NCI-H2029 (cell line): ENCODE measurements at places on chromosomes 4 and X.
A peak's percentile ranks its signal among the peaks of the same experiment; 100 is the strongest.

- DNase-seq: no peak
Observed at GRCh38 chr4:5718411-5718810, 7.4 kb downstream of the EVC start.

DNA sequence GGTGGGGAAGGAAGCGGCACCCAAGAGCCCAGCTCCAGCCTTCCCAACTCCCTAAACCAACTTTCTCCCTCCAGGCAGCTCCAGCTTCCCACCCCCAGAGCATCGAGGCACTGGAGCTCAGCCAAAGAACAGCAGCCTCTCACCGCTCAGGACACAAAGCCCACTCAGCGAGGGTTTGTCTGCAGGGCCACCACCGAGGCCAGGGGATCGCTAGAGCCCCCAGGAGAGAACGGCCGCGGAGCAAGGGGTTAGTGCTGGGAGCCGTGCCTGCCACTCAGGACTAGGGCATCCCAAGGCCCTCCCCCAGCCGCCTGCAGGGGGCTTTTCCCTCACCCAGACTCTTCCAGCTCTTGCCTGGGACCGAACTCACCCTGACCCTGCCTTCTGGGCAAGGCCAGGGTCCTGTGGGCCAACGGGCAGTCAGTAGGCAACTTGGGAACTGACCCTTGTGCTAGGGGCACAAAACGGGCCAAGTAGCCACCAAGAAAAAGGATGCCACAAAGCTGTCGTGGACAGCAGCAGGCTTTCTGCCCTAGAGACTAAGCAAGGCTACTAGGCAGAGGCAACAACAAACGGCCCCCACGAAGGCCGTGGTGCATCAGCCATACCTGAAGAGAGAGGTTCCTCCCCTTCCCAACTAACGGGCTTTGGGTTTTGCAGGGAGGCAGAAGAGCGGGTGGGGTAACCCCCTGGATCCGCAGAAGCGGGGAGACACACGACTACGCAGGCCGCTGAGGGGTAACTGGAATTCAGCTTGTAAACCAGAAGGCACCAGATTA is 2.3 kb downstream of the HCFC1 start:
- no peak for DNase-seq

GRCh38 chrX:107599450-107599861 is 28.9 kb upstream of the PRPS1 start:
- DNase-seq: no peak

GRCh38 chrX:15853586-15854079 is 980 bp downstream of the AP1S2 start:
- DNase-seq: no peak

DNA sequence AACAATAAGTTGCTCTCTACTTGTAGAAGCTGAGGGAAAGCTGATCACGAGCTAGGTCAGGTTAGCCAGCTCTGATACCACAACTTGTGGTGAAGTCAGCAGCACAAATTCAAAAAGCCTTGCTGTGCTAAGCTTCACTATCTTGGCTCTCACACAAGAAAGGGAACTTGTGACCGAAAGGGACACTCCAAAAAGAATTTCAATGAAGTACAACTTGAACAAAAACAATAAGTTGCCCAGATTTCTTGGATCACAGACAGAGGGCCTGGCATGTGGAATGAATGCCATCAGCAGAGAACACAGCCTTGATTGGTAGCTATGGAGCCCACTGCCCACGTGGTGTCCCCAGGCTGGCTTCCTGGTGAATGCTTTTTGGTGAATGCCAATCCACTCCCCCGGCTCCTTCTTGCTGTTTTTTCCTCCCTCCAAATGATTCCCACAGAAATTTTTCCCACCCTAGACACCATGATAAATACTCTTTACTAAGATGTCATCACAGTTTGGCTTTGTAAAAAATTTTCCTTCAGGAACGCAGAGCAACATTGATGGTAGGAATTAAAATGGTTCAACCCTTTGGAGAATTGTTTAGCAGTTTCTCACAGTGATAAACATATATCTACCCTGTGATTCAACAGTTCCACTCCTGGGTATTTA is 82.6 kb downstream of the ANXA3 start:
- DNase-seq: no peak

DNA sequence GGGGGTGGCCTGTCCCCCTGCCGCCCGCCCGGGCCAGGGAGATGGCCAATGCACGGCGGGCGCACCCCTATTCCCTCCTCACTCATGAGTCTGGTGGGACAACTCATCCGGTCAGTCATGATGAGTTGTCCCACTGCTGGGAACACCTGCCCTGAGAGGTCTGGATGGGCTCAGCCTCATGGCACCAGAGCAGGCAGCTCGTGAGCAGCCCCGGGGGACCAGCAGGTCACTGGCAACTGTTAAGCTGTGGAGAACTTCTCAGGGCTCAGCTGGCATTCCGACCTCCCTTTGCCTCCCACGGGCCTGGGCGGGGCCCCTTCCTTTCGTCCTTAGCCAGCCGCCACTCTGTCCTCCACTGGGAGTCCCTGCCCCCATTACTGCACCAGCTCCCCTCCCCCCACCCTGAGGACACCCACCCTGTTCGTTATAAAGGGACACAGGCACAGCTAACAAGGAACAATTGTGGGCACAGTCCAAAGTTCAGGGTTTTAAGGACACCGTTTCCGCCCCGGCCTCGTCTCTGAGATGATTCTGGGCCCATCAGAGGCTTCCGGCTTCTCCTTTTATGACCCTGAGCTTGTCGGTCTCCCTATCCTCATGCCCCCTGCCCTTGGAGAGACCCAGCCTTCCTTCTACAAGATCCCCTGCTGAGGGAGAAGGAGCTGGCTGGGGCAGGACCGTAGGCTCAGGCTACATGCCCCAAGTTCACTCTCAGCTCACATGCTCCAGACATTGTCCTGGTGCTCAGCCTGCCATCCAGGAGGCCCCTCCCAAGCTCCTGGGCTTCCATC is 14.6 kb upstream of the KIAA0232 start:
- no peak for DNase-seq

DNA sequence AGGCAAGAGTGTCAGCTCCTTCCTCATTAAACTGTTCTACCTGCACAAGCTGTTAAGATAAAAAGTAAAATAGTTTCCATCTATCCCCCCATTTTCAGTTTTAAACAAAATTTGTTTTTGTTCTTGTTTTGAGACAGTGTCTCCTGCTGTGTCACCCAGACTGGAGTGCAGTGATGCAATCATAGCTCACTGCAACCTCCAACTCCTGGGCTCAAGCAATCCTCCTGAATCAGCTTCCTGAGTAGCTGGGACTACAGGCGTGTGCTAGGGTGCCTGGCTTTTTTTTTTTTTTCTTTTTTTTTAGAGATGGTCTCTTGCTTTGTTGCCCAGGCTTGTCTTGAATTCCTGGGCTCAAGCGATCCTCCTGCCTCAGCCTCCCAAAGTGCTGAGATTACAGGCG is 105.4 kb downstream of the HS6ST2 start:
- DNase-seq: no peak

- no peak for DNase-seq
Observed at GRCh38 chrX:2185341-2186082, 315.3 kb downstream of the DHRSX start.

DNA sequence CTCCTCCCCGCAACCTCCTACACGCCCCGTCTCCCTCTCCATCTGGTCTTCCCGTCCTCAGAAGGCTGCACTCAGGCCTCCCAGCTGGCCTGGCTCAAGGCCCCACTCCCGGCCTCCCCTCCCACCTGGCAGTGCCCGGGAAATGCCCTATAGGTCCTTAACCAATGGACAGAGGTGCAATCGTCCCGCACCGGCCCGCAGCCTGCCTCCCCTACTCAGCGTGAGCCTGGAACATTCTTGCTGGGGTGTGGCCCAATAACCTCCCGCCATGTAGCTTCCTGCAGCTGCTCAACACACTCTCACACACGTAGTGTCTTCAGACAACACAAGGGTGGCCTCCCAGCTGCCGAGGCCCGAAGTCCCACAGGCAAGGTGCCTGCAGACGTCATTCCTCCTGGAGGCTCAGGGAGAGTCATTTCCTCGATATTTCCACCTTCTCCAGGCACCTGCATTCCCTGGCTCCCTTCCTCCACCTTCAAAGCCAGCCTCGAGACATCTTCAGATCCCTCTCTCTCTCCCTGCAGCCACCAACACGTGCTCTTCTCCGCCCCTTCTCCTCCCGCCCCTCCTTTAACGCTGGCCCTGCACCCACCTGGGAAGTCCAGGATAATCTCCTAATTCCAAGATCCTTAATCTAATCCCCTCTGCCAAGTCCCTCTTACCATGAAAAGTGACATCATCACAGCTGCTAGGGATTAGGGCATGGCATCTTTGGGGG is 56.2 kb downstream of the ADRA2C start:
- no peak for DNase-seq

DNA sequence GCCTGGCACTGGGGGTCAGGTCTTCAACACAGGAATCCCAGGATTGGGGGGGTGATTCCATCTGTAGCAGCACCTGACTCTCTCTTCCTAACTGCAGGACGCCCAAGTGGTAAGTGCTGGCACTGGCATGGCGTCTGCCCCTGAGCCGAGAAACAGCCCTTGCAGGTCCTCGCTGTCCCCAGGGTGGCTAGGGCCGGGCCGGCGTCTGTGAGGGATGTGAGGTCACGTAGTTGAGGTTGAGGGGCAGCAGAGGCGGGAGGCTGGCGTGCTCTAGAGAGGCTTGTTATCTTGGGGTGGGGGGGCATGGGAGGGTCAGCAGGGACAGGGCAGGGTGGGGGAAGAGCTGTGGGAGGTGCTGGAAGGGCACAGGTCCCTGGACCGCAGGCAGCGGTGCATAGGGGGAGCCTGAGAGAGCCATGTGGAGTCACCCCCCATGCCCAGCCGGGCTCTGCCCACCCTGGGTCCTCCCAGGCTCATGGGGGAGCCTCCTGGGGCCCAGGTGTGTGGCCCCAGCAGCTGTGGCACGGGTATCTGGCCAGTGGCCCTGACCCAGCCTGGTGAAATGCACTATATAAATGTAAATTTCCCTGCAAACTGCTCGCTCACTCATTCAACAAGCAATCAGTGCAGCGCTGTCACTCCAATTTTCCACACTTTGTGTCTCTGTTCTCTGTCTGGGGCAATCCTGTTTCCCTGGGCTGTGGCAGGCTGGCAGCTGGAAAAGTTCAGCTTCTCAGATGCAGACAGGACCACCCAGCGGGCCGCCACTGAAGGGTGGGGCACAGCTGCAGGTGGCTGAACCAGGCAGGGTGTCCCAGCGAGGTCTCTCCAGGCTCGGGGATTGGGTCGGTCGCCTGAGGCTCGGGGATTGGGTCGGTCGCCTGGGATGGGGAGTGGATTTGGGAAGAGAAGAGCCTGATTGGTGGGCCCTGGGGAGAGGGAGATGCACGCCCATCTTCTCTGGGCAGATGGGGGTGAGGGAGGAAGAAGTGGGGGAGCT is 102.2 kb upstream of the NKX1-1 start:
- DNase-seq: no peak

DNA sequence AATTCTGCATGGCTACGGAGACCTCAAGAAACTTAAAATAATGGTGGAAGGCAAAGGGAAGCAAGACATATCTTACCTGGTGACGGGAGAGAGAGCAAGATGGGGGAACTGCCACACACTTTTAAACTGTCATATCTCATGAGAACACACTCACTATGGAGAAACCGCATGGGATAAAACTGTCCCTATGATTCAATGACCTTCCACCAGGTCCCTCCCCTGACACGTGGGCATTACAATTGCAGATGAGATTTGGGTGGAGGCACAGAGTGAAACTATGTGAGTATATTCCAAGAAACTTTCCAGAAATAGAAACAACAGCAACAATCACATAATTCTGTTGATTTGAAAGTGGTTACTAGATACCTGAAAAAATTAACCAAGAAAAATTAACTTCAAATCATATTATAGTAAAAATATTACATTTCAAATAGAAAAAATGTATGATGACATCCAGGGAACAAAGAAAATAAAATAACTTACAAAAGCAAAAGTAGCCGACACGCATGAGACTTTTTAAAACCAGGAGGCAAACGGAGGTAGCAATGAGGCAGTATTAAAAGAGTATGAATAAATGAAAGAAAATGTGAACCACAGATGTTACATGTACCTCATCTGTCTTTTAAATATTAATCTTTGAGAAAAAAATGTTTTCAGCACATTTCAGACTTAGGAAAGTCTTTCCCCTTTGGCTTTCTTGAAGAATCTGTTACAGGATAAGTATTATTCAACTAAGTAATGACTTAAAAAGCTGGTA is 879.5 kb downstream of the TECRL start:
- no peak for DNase-seq

DNA sequence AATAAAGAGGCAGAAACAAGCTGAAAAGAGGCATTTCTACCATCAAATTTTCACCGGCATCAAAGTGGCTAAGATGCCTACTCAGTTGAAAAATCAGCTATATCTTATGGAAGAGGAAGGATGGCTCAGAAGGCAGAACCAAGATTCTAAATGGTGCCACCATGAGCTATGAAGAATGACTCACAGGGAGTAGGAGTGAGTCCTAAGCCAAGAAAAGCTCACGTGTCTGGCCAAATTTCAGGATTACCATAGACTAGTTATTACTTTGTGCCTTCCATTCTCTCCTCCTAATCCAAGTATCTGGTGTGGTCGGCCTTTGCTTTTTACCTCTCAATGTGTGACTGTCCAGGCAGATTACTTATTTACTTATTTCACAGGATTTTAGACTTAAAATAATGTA is 54.8 kb downstream of the BMP3 start:
- DNase-seq: no peak

- DNase-seq: no peak
Observed at GRCh38 chr4:119329835-119330620, 8.1 kb upstream of the FABP2 start.

DNA sequence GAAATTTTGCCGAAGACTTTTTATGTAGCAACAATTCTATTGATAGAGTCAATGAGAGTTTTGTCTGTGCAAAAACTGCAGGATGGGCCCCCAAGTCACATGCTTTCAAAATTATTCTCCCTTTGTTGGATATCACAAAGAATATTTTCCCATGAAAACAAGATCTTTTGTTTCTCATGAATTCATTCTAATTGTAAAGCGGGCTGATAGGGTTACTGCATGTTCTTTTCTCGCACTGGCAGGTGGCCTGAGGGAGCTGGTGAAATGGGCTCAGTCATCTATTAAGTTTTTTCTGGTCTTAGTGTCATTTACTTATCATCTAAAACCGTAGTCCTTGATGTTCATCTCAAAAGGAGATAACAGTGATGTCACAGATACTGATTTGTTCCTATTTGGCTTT is 44.2 kb downstream of the MID1IP1 start:
- no peak for DNase-seq

- DNase-seq: no peak
Observed at GRCh38 chr4:166481055-166481454, 608.0 kb downstream of the TLL1 start.

DNA sequence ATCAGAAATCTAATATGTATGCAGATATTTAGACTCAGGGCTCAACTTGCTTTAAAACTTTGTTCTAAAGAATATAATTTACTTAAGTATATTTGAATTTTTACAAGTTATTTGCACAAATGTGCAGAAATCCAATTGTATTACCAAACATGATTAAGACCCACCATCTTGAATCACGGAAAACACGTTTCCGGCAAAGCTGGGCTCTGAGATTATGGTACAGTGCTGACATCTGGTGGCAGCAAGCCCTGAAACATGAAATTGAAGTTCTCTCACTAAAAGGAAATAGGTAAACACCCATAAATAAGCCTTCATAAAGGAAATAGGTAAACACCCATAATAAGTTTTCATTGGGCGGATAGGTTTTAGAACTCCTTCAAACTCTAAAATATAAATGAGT is 98.3 kb upstream of the MAOA start:
- peak; percentile 10 for DNase-seq
